RPMI7951 (cell line): ENCODE measurements at places on chromosomes 1 and 21. TPM values are rescaled to one million over a fixed set of nuclear protein-coding genes. Genes with fewer than 3 reads are reported as not detected.

LACTBL1 gene
- total RNA-seq: not detected in 2 replicates

DNA sequence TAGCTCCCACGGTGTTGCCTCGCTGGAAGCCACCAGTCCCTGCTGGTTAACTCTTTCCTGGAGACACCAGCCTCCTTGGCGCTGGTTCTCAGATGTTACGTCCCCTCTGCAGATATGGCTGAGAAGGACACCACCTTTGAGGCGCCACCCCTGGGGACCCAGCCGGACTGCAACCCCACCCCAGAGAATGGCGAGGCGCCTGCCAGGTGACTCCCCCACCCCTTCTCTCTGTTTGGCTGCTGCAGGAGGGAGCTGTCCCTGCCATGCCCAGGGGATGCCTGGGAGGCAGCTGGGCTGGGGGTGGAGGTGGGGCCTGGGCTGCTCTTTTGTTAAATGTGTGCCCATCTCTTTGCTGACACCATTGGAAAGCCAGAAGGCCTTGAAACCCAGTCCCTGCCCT, 43.6 kb upstream of the TNFRSF1B start:
- no peak for DNase-seq

- no peak for DNase-seq
Measured at GRCh38 chr1:68291688-68292384, 59.5 kb upstream of the WLS start.

- DNase-seq: no peak
Measured at GRCh38 chr1:247895976-247896375, 589 bp downstream of the OR2W3 start.

DNA sequence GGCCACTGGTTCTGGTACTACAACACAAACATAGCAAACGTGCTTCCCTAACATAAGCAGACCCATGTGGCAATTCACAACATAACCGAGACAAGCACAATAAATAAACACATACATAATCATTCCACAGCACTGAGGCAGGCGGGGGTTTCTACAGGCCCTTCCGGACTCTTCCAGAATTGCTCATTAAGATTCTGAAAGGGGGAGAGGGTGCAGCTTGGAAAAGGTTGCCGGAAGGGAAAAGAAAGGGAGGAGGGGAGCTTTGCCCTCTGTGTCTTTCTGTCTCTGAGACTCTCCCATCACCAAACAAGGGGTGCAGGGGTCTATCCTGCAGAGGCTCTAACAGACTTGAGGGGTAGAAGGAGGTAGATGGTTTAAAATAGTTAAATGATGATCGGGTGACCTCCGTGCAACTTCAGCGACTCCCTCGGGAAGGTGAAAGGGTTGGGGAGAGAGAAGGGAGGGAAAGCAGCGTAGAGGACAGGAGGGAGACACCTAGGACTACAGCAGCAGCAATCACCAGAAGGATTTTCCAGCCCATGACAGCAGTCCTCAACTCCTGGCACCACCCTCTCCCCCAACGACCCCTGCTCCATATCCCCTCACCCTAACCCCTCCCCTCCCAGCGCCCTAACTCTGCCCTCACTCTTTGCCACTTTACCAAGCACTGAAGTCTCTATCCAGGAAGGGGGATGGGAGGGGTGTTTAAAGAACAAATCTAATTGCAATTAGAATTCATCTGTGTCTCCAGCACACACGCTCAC, 365.5 kb upstream of the ESRRG start:
- DNase-seq: no peak

GRCh38 chr21:37415939-37416338, 49.4 kb downstream of the DYRK1A start:
- no peak for DNase-seq

GRCh38 chr1:244104309-244105060, 53.4 kb downstream of the ZBTB18 start:
- DNase-seq: peak; percentile 96

DNA sequence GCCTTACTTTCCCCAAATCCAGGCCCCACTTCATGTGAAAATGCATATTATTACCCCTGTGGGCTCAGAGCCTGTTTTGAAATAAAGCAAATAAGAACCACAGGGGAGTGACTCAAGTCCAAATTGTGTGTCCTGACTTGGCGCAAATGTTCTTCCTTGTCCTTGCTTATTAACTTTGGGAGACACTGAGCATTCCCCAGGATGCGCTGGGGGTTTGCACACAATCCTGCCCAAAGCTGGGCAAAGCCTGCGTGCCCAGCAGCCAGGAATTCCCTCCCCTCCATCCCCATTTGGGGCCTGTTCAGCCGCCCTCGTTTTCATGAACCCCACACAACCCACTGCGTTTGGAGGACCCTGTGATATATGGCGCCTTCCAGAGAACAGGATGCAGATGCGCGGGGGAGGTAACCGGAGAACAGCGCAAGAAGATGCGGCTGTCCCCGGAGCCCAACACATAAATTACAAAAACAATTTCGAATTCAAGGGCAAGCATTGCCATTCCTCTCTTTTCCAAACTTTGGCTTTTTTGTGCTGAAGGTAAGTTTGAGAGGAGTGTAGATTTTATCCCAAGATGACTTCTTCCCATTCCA, 42.4 kb upstream of the CLDN14 start:
- no peak for DNase-seq

DNA sequence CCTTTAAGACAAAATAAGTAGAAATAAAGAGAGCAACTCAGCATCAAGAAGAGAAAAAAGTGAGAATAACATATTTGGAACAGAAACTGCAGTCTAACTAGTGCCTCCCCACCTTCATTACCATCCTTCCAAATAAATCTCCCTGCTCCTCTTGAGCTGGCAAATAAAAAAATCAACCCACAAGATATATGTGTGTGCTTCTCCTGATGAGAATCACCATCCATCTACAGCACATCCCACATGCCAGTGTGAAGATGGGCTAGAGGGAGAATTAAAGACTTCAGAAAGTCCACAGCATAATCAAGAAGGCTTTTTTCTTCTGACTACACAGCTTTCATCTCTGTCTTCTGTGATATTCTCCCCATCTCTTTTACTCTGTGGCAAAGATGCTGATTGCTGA, 244.1 kb downstream of the SPATA17 start:
- no peak for DNase-seq

DNA sequence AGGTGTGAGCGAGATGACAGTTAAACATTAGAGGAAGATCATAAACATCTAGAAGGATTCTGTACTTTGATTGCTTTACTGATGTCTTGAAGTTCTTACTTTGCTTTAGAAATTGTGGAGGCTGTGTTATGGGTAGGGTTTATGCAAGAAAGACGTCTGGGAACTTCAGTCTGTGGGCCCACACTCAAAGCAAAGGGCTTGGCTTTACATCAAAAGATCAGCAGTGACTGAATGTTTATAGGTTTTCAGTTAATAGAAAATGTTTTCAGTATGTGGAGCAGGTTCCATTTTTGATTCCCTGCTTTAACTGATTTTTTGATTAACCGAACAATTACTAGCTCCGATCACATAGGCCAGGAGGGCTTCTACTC, 31.9 kb downstream of the PEX14 start:
- DNase-seq: no peak
